Left hindlimb (tissue), 1 donor: ENCODE measurements at places on chromosomes 13 and 19.
A peak's percentile ranks its signal among the peaks of the same experiment; 100 is the strongest.

- no peak for DNase-seq
These were observed 36.1 kb upstream of the ANKRD10 start for GRCh38 chr13:110950819-110951570.

DNA sequence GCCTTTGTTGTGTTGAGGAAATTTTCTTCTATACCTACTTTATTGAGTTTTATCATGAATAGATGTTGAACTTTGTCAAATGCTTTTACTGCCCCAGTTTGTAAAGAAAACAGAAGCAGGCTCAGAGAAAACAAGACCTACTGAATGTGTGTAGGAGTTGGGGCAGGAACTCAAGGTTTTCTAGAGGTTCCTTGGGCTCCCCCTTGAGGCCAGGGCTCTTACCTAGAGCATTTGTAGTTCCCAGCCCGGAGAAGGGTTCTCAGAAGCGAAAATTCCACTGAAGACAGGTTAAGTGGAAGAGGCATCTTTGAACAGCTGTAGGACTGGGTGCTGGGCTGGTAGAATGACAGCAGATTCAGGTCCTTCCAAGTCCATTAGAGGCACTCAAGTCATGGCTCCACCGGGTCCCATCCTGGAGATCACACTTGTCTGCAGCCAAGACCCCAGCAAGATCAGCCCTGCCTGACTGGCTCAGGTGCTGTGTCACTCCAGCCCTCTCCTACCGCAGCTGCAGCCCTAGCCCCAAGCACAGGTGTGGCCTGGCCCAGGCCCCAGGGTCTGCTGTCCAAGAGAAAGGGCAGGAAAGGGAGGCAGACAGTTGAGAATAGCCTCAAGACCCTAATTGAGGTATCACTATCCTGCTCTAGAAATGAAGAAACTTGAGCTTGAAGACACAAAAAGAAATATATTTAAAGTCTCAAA is 425.5 kb downstream of the PCDH20 start:
- no peak for DNase-seq

DNA sequence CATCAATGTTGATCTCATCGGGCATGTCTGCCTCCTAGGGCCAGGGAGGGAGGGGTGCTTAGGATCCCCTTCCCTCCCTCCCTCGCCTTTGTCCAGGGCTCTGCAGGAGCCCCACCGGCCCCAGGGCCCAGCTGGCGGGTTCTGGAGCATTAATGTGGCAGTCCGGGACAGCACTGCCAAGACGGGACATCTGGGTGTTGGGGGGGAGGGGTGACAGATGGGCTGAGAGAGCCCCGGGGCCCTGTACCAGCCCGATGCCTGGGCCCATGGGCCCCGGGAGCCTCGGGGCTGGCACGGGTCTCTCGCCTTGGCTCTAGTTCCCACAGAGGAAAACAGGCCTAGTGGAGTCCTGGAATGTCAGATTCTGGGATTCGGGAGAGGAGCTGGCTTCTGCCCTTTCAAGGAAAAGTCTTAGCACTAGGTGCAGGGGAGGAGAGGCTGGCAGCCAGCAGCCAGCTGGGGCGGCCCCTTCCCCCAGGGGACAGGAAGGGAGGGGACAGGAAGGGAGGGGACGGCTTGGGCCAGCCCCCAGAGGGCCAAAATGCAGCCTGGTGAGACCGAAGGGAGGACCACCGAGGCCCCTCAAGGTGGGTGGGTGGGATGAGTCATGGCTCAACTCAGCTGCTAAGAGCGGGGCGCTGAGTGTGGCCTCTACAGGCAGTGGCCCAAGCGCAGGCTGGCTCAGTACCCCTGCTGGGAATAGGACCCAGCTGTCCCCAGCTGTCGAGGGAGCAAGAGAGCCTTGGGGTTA is 3.1 kb downstream of the PPP1R14A start:
- DNase-seq: peak; percentile 51

- no peak for DNase-seq
These were observed 2.5 kb upstream of the GRWD1 start for GRCh38 chr19:48443256-48443655.

DNA sequence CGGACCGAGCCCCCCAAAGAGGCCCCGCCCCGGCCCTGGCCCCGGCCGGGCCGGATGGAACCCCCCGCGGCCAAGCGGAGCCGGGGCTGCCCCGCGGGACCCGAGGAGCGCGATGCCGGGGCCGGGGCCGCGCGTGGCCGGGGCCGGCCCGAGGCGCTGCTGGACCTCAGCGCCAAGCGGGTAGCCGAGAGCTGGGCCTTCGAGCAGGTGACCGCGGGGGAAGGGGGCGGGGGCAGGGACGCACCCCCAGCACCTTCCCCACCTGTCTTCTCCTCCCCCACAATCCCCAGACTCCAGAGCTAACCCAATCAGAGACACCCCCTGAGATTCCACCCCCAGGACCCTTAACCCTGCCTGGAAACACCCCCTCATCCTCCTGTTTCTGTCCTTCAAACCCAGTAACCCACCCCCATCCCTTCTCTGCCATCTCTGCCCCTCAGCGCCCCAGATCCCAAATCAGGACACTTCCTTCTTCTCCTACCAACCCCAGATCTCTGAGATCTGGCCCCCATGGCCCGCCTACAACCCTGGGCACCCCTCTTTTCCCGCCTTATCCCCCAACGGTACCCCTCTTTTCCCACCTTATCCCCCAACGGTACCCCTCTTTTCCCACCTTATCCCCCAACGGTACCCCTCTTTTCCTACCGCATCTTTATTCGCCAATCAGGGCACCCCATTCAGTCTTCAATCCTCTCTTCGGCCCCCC is 505 bp downstream of the ZSWIM4 start:
- peak; percentile 59 for DNase-seq

- DNase-seq: no peak
These were observed 118.6 kb downstream of the URI1 start for GRCh38 chr19:30060531-30061222.

- no peak for DNase-seq
These were observed 1813.4 kb downstream of the PCDH9 start for GRCh38 chr13:65416784-65417183.

DNA sequence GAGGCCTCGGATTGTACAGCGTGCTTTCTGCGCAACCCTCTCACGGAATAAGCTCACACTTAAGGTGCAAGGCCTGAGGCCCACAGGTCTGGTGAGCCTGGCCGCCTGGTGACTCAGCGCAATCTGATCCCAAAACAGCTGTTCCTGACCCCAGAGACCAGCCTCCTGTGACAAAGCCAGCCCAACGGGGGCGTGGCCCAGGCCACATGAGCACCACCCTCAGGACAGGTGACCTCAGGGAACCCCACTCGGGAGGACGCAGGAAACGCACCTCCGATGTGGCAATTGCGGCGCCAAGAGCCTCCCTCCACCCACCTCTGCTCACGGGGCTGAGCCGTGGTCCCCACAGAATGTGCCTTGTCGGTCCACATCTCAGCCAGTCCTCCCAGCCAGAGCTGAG is 26.4 kb downstream of the GRTP1 start:
- DNase-seq: no peak
